ENCODE measurements at places on chromosomes 1 and 21. TPM values are rescaled to one million over a fixed set of nuclear protein-coding genes. Genes with fewer than 3 reads are reported as not detected.

The C1QTNF12 gene
- 2.6 TPM for total RNA-seq

GRCh38 chr1:115158181-115158580, 68.9 kb upstream of the TSPAN2 start:
- DNase-seq, result no peak

DNA sequence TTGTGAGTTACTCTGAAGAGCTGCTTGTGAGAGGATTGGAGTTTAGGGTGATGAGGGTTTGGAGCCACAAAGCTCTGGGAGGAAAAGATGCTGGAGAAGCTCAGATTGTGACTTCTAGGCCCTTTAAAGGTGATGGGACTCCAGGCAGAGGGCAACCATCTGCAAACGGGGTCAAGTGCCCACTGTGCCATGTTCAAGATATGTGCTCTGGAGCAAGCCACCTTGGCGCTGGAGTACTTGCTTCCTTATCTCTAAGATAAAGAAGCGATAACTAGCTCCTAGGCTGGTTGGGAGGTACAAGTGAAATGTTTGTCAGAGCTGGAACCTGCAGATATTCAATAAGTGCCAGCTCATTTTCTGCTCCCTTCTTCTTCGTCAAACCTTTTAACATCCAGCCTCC, 14.3 kb upstream of the FOXE3 start:
- DNase-seq, result no peak

GRCh38 chr1:39977202-39977601, 22.3 kb downstream of the MFSD2A start:
- no peak for DNase-seq

DNA sequence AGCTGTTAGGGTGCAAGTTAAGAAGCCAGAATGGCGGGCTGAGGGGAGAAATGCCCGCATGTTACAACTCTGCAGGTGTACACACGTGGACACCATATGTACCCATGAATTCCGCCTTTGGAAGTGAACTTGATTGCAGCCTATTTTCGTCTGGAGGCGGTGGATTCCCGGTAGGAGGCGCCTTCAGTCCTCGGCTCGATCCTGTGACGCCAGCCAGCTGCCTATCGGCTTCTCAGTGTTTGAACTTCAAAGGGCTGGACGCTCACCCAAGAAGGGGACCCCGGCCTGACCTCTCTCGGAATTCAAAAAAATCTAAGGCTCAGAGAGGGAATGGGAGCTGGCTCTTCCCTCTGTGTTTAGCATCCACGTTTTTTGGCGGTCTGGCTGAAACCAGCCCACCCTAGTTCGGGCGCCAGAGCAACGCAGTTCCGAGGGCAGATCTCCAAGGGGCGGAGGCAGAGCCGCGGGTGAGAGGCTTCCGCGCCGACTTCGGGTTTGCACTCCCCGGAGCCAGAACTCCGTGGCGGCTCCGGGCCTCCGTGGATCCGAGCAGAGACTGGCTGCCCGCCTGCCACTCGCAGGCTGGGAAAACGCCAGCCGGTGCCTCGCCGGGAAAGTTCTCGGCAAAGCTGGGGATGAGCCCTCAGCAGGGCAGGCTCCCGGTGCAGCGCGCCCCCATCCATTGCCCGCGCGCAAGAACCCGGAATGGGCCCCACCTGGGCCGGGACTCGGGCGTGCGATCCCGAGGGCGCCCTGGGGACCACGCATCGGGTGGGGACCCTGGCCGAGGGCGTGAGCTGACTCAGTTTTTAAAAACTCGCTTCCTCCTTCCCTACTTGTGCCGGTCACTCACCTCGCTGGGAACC, 996 bp upstream of the TMEM51 start:
- DNase-seq, result peak; percentile 92

The MAP3K21 gene
- 9.1 TPM for total RNA-seq

- DNase-seq, result no peak
Observed at GRCh38 chr1:182428043-182428442, 21.9 kb upstream of the RGSL1 start.

GRCh38 chr21:28833182-28833581, 159.5 kb downstream of the LTN1 start:
- no peak for DNase-seq

The FLG2 gene
- not detected for total RNA-seq

The PTAFR gene
- 31.6 TPM for total RNA-seq

The OR2T4 gene
- not detected for total RNA-seq

All from upper lobe of right lung (tissue), 1 donor.